Kasumi-1 (cell line): ENCODE measurements at places on chromosomes 6 and 20.

DNA sequence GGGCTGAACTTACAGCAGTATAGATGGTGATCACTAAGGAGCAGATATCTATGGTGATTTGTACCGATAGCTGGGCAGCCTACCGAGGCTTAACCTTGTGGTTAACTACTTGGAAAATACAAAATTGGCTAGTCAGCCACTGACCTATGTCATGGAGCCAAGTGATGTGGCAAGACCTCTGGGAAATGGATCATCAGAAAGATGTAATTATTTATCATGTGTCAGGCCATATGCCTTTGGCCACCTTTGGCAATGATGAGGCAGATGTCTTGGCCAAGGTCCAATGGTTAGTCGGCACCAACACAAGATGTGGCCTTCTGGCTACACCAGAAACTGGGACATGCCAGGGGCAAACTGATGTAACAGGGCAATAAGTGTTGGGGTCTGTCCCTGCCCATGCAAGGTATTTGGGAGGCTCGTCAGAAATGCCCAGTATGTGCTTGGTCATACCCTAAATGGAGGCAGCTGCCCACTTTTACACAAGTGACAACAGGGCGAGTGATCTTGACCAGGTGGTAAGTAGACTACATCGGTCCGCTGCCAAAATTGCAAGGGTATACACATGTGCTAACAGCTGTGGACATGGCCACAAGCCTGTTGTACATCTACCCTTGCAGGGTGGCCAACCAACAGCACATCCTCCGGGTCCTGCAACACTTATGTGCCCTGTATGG is 30.1 kb downstream of the HDDC2 start:
- DNase-seq, result no peak

GRCh38 chr20:36971103-36971502 is 19.6 kb upstream of the SAMHD1 start:
- DNase-seq, result no peak

- no peak for DNase-seq
These were observed 99.3 kb downstream of the RAMACL start for GRCh38 chr6:166487148-166487547.

GRCh38 chr6:26430787-26431186 is 9.5 kb upstream of the BTN3A3 start:
- no peak for DNase-seq

GRCh38 chr20:25280051-25280573 is 32.2 kb downstream of the PYGB start:
- DNase-seq, result no peak

- DNase-seq, result no peak
These were observed 40.4 kb upstream of the SGK1 start for GRCh38 chr6:134358320-134358719.

DNA sequence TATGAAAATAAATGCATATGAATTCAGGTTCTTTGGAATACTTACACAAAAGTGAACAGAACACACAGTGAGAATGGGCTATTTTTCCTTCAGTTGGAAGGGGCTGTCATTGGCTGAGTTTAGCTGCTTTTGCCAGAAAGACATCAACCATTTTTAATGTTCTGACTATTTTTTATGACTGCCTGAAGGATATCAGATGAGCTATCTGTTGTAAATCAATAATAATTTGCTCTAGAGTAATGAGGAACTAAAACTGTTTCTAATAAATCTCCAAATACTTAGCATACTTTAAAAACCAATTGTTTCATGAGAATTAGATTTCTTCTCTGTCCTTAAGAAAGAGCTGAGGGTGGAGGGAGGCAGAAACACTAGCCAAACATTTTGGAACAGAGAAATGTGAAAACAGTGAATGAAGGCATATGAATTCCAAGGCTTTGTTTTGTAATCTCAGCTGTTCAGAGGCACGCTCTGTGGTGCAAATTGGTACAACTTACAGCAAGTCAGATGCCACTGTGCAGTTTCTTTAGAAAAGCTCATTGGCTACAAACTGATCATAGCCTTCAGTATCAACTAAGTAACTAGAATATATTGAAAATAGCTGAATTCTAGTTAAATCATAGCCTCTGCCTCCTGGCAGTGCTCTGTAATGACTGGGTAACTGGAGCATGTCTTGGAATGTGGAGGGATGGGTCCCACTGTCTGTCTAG is 228.9 kb upstream of the JAG1 start:
- DNase-seq, result no peak

- DNase-seq, result no peak
These were observed 33.9 kb upstream of the PTPRK start for GRCh38 chr6:128554302-128554701.

GRCh38 chr6:35073766-35074471 is 67.2 kb downstream of the TCP11 start:
- no peak for DNase-seq

GRCh38 chr6:33272275-33273128 is 627 bp downstream of the RPS18 start:
- DNase-seq, result no peak

DNA sequence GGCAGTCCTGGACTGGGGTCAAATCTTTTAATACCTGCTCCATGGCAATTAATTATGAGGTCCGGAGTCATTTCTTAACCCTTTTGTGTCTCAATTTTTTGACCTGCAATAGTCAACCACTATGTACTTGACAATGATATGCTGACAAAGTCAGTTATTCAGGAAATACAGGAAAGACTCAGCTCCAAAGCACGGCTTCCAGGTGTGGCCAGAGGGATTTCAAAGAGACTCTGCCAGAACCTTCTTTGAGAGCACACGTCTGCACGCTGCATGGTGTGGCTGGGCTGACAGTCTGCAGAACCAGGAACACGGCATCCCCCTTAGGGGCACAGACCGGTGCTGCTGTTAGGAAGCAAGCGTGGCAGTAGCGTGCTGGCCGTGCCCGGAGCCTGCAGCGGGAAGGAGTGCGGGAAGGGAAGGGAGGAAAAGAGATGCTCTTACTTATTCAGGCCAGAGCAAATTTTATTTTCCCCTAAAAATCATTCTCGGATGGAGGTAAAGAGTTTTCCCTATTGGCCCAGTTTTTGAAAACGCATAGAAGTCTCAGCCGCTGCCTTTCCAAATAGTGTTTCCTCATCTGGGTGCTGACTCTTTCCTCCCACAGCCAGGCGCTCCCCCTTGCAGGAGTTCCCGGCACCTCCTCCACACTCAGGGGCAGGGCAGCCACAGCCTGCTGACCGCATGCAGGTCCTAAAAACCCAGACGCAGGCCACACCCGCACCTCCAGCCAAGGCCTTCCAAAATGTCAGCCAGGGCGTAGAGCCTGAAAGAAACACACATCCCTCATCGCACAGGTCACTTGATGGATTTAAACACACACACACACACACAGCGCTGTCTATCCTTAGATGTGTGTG is 187.4 kb upstream of the SNX9 start:
- DNase-seq, result no peak

GRCh38 chr6:147382945-147383554 is 125.4 kb upstream of the SAMD5 start:
- peak; percentile 61 for DNase-seq

DNA sequence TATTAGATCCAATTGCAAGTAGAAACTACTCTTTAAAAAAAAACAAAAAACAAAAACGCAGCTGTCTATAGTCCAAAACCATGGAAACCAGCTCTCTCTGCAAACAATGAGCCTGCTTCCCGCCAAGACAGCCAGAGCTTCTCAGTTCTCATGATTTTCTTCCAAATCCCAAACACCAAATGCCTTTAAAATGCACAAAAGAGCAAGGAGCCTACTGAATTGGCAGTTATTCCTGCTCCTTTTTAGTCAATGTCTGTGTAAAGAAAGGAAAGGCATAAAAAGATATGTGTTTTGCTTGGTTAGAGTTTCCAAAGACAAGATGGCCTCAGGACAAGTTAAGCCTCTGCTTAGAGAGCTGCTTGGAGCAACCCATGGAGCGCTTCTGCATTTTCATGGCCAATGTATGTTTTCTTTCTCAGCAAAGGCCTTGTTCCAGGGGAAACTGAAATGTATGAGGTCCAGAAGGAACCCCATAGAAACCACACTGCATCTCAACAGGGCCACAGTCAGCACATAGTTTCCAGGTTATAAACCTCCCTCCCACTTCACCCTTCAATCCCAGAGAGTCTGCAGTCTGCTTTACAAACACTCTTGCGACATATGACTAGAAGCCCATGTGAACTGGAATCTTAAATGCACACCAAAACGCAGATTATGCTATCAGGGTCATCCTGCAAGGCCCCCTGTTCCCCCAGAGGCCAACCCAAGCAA is 209.3 kb upstream of the TAB2 start:
- no peak for DNase-seq
